ENCODE measurements at places on chromosomes 2 and 18.

DNA sequence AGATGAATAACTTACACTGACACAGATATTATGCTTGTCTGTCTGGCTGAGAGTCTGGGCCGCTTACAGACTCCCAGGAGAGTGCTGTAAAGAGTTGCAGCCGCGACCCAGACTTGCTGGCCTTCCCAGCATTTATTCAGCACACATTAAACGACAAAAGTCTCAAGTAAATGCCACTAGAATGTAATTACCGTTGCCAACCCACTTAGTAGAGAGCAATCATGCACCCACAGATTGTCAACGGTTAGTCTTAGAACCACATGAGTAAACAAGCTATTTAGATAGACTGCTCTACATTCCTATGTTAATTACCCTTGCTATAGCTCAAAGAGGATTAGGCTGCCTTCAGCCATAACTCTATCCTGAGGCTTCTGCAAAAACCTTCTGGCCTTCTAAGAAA, 47.8 kb upstream of the C2orf74 start:
- no peak for DNase-seq

DNA sequence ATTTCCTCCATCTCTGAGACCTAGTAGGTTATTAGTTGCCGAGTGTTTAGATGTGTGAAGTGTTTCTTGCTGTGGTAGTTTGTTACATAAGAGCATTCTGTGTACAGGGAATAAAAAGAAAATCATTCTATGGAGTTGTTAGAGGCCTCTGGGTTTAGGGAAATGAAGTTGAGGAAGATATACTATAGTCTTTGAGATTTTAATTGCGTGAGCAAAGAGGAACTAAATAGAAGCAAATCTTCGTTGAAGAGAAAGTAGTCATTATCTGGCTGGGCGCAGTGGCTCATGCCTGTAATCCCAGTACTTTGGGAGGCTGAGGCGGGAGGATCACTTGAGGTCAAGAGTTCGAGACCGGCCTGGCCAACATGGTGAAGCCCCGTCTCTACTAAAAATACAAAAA, 19.0 kb downstream of the USP39 start:
- no peak for DNase-seq

GRCh38 chr2:7740114-7740513, 822.9 kb downstream of the RNF144A start:
- no peak for DNase-seq

DNA sequence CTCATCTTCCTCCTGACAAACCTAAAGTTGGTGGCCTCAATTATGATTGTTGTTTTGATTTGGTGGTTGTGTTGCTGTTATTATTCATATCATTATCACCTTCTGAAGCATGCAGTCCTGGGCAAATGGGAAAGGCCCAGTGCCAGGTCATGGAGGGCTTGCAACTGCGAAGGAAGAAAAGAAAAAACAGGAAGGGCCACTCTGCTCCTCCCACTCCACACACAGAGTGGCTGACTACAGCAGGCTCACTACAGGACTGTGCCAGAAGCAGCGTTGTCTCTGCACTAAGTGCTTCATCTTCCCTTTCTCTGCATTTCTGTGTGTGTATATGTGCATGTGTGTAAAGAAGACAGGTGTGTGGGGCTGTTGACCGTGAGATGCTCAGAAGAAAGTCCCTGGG, 231.9 kb downstream of the ANKRD30B start:
- DNase-seq: no peak

DNA sequence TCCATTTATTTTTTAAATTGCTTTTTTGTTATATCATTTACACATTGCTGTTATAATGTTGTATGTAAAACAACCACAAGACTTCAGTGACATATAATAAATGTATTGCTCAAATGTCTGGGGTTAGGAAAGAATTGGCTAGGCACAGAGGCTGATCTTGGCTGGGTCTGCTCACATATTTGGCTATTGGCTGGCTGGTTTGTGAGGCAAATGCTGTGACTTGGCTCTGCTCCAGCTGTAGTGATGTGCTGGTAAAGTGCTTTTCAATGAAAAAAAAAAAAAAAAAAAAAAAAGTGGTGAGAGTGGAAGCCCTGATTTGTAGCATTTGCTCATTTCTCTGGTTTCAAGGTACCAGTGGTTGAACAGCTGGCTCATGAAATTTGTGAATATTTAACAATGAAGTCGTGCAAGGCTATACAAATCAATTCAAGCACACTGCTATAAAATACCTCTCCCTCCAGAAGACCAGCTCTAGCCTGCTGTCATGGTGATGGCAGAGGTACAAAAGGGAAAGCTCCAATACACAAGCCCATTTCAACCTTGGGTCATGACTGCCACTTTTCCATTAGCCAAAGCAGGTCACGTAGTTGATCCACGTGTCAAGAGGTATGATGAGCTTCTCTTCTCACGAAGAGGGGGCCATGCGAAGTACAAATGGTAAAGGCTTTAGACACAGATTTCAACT, 43.7 kb upstream of the RIT2 start:
- no peak for DNase-seq

- DNase-seq: peak; percentile 83
Observed at GRCh38 chr2:217920879-217921603, 81.8 kb downstream of the TNS1 start.

- DNase-seq: peak; percentile 35
Observed at GRCh38 chr18:35582899-35583558, 1.5 kb downstream of the GALNT1 start.

DNA sequence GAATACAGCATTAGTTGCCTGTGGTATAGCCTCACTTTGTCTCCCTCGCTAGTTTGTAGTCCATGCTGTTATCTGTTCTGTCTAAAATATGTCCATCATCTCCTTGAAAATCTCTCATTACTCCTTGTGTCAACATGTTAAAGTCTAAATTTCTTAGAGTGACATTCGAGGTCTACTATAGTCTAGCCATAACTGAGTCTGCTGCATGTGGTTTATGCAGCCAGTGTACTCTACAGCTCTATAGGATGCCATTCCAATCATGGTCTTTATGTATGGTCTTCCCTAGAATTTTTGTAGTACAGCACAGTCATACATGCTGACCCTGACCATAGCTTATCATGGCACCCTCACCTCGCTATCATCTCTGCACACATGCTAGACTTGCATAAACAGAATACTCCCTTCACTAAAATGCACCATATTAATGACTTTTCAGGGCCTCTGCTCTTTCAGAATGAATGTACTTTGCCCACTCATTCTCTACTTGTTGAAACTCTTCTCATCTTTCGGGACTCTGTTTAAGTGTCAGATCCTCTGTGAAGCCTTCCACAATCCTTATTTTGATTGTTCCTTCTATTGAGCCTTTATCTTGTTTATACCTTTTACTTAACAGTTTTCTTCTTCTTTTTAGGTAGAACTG, 12.8 kb downstream of the TANK start:
- DNase-seq: no peak

DNA sequence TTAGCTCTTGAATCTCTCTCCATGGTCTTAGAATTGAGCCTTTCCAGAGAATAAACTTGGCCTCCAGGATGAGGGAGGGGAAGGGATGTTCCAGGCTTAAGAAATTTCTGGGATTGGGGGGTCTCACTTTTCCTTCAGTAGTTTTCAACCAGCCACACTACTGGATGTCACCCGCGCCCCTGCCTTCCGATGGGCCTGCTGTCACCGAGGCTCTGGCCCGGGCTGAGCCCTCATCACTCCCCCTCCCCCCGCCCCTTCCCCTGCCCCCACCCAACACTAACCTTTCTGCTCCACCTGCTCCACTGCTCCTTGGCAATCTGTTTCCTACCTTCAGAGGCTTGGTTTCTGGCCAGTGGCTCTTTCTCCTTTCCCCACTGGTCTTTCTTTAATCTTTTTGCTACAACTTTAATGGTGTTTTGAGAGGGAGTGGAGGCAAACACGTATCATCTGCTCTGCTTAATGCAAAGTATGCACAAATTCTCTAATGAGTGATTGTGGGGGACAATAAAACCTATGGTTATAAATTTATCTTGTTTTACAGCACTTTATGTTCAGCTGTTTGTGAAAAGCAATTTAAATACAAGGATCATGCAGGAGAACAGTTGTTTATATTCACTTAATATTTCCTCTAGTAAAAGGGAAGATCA, 155.1 kb downstream of the WDSUB1 start:
- DNase-seq: no peak

GRCh38 chr2:102588213-102588939, 31.0 kb upstream of the SLC9A2 start:
- DNase-seq: no peak

- DNase-seq: peak; percentile 10
Observed at GRCh38 chr18:80112624-80113248, 3.7 kb downstream of the ADNP2 start.

DNA sequence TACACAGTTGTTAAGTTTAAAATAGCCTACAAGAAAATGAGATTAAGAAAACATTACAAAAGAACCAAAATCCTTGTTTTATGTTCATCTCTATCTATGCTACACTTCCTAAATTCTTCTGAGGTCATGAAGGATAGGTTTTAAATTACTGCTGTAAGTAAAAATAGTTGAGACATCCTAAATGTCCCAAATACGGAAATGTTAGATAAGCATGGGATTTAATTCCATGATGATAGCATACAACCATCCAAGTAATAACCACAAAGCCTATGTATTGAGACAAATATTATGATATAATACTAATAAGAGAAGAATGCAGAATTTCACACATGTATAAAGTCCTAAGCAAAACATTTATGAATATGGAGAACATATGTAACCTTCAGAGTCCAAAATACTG, 34.1 kb downstream of the PIEZO2 start:
- peak; percentile 57 for DNase-seq

DNA sequence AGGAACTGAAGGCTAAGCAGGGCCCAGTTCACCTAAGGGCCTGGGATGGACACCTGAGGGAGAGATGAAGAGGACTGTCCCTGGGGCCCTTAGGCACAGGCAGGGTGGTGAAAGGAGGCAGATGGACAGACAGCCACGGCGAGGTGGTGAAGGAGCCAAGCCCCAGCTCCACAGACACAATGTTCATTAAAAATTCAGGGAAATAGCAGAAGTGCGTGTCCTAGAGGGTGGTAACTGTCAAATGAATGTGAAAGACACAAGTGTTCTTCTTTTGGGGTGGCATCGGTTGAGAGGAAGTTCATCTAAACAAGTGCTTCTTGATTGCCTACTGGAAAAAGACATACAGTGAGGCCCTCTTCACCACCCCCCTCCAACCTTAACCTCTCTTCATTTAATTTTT, 76.2 kb upstream of the SIX2 start:
- DNase-seq: no peak

DNA sequence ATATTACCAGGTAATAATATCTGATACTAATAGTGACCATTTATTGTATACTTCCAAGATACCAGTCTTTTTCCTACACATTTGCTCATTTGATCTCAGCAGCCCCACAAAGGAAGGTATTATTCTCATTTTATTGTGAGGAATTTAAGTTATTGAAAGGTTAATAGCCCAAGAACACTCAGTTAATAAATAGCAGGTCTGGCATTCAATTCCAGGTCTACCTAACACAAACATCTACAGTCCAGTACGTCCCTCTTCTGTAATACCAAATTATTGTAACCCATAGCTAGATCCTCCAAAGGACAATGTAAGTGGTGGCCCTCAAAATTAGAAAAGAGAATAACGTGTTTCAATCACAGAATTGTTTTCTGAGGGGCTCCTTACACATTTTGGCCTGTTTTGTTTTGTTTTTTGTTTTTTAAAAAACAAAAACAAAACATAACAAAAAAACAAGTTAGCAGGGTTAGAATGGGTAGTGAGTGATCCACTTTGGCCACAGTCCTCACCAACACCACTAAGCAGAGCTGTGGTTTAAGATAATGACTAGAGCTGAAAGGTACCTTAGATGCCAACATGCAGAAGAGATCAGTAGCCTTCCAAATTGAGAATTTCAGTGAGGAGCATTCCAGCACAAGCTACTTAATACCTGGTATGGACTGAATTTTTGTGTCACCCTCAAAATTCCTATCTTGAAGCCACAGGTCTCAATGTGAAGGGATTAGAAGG, 137.5 kb downstream of the DYM start:
- DNase-seq: no peak

DNA sequence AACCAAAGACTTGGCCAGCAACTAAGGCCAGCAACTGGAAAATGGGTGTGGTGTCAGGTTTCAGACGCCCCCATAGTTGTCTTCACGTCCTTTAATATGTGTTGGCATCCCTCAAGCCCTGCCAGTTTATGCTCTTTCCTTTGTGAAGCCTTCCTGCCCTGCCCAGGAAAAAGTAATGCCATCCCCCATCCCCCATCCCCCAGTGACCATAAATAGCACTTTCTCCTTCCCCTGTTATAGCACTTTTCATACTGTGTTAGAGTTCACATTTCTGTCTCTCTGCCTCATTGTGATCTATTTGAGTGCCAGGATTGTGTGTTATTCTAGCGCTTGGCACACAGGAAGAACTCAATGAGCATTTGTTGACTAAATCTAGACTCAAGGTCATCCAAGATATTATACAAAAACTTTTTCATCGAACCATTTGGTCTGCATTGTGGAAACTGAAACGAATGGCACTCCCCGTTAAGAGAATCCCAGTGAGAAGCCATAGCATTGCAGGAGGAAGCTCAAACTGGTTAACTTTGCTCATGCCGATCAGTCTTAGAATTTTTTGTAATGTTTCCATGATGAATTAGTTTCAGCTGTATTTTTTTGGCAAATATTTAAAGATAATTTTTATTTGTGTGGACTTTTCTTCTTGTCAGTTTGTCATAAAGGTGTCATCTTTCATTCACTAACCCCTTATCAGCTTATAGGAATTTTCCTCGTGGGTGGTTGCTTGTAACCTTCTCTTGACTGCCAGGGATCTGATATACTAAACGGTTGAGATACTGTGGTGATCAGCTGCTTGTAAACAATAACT, 15.7 kb downstream of the CRIM1 start:
- DNase-seq: no peak

DNA sequence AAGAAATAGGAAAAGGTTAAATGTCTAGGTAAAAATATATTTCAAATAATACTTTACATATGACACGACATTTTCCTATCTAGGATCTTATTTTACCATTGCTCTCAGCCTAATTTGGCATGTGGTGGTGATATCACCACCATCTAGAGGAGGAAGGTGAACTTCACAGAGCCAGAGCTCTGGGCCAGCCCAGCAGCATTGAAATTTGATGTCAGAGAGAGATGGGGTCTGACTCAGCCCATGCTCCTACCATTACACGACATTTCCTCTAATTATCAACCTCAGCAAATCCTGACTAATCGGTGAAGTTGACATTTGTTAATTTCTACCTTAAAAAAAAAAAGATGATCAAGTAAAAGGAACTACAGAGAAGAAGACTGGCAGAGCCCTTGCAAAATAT, 42.3 kb downstream of the LRRTM4 start:
- DNase-seq: no peak

DNA sequence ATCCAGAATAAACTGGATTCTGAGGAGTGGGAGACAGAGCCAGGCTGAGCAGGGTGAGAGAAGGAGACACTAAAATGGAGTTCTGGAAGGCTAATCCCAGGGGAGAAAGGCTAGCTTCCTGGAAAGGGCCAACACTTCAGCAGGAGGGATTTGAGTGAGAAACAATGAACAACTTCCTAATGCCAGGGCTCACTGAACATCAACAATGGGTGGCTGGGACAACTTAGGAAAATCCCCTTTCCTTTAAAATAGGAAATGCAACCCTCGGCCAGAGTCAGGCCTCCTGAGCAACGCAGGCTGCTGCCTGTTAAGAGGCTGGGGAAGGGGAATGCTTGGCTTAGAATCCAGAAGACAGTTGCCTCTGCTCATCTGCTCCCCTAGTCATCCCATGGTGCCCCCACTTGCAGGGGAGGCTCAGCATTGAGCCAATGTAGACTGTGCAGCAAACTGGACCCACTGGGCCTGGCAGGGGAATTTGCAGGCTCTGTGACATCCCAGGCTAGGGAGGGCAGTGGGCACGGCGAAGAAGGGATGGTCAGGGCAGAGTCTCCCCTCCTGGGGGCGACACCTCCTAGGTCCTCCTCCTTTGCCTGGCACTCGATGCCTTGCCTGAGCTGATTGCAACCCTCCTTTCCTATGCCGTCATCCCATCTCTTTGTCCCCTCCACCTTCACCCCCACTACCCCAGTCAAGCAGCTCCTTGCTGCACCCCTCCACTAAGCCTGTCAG, 182.5 kb downstream of the TNS1 start:
- no peak for DNase-seq
